Fibroblast of skin of left quadriceps (primary cell): ENCODE measurements at places on chromosomes 3 and 15.
A peak's percentile ranks its signal among the peaks of the same experiment; 100 is the strongest.

DNA sequence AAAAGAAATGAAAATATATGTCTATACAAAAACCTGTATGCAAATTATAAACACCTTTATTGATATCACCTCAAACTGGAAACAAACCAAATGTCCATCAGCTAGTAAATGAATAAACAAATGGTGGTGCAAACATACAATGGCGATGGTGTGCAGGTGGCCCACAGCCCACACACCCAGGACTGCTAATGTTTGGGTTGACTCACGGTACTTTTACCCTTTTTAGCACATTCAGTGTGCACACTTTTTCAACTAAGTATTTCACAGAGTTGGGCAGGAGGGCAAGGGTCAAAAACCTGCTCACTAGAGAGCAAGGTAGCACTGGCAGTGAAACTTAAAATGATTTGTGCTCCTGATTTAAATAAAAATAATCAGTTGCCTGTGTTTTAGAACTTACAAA, 123.1 kb upstream of the BHLHE40 start:
- DNase-seq: no peak

GRCh38 chr3:143242101-143242500, 122.5 kb downstream of the CHST2 start:
- DNase-seq: no peak

GRCh38 chr15:98076021-98076816, 115.7 kb downstream of the ARRDC4 start:
- no peak for DNase-seq

DNA sequence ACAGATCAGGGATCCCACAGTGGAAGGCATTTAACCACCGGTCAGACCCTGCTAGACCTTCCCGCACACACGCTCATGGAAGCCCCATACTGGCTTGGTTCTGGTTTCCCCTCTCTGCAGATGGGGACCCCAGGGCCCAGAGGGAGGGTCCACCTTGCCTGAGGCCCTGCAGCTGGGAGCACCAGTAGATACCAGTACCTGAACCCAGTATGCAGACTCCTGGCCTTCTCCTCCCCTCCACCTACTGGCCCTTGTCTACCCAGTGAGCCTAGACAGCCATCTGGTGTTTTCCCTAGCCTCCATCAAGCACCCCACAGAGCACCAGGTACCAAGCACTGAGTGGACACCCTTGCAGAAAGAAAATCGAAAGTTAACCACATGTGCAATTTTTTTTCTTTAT, 65.1 kb downstream of the MEGF11 start:
- no peak for DNase-seq

DNA sequence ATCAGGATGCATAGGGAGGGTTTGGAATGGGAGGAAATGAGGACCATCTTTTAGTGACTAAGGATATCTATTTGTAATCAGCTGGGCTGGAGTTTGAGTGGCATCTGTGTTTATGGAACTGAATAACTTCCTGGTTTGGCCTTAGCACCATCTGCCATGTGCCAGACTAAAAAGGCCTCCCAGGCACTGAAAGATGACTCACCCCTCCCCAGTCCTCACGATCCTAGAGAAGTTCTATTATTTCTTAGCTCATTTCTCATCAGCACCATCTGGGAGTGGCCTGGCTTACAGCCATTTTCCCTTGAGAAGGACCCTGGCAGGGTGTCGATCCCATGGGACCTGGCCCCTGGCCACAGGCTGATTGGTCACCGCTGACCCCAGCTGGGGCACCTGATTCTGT, 23.9 kb upstream of the CTXND1 start:
- DNase-seq: no peak

DNA sequence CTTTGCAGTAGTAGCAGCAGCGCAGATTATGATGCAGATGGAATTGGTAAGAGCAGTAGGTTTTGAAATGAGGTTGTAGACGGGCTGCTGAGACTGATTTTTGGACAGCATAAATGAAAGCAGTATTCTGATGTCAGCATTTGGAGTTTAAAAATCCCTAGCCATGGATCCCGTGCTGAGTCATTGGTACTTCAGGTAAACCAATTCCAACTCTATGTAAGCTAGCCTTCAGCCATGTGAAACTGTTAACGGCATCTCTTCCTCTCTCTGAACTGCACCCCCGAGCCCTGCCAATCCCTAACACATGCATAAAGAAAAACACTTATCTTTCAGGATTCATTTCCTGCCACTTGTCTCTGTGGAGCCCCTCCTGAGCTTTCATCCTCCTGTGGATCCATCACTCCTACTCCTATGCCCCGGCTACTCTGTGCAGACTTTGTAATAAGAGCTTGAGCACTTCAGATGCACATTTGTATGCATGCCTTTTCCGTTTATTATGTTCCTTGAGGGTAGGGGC, 119.0 kb downstream of the AKAP13 start:
- no peak for DNase-seq

DNA sequence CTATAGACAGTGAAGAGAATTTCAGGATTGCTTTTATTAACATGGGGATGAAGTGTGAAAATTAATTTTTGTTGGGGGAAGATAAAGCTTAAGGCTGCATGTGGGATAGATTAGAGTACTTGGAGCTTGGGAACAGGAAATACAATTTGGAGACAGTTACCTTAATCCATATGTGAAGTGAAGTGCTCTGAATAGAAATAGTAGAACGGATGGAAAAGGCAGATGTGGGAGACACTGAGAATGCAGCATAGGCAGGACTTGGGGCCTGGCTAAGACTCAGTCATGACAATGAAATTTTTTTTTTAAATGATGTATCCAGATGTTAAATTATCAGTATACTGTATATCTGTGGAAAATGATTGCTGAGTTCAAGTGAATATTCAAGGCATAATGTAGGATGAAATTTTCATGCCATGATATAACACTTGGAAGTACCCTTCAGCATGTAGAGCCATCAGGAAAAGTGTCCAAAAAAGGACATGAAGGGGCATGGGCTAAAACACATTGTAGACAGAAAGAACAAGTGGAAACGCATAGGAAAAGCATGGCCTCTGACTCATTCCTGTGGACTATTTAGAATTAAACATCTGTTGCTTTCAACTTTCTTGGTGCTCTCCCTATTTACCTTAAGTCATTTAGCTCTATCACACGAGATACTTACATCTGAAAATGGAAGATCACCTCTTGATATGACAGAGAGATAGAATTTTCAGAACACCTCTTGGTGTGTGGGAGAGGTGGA, 134.8 kb downstream of the RBMS3 start:
- DNase-seq: no peak

- DNase-seq: no peak
Observed at GRCh38 chr15:60328852-60329443, 68.8 kb downstream of the ANXA2 start.

DNA sequence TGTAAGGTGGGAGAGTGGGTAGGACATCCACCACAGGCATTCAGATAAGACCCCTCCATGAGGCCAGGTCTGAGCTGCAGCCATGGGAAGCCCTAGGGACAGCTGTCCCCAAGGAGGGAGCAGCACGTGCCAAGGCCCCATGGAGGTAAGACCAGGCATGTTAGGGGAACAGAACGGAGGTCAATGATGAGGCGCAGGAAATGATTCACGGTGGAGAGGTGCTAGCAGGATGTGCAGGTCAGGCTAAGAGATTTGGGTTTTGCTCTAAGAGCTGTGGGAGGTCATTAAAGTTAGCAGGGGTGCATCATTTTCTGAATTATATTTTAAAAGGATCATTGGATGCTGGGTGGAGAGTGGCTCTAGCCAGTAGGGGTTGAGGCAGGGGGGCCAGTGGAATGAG, 66.4 kb upstream of the SNRPA1 start:
- no peak for DNase-seq

- no peak for DNase-seq
Observed at GRCh38 chr3:172145031-172145686, 105.8 kb downstream of the FNDC3B start.

- no peak for DNase-seq
Observed at GRCh38 chr15:32117122-32117521, 86.8 kb downstream of the CHRNA7 start.

- no peak for DNase-seq
Observed at GRCh38 chr15:42138968-42139386, 17.5 kb downstream of the PLA2G4F start.

DNA sequence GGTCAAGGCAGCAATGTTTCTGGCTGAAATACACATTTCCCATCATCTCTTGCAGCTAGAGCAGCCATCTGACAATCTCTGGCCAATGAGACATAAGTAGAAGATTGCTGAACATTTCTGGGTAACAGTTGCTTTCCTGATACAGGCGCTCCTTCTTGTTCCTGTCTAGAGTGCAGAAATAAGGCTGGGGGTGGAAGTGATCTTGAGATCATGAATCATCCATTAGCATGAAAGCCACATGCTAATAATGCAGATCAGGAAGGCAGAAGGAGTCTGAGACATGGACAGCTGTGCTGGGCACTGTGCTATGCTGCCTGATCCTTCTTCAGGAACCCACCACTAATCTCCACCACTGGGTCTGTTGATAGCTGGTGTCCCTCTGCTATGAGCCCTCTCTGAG, 14.8 kb upstream of the TMEM108 start:
- no peak for DNase-seq

DNA sequence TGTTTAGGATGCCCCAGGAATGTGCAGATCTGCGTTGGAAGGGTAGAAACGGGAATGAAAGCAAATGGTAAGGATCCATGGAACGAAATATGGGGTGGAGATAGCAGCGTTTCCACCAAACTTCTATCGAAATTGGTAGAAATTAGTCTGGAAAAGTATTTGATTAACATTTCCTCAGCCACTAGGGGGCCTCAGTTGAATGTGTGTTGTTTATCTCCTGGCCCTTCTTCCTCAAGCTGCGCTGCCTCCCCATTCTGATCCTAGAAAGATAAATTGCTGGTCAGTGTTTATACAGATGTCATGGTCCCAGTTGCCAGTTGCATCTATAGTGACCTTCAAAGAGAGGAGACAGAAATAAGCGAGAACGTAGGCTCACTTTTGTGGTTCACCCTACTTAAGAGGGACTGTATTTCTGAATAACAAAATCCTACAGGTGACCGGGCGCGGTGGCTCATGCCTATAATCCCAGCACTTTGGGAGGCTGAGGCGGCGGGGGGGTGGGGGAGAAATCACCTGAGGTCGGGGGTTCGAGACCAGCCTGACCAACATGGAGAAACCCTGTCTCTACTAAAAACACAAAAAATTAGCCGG, 457.1 kb downstream of the SQOR start:
- peak; percentile 18 for DNase-seq

DNA sequence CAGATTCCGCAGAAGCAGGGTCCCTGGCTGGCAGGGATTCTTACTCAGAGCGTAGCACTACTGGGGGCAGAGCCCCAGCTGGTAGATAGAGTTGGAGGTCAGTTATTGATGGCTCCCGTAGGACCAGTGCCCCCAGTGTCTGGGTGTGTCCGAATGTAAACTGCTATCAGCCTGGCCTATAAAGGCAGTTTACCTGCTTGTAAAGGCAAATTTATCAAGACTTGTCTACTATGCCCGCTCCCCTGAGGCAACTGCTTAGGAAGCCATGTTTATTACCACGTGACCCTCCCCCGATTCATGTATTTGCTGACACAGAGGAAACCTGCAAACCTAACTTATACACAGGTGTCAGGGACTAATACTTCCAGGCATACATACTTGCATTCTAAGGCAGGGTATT, 607 bp upstream of the PPP1R14D start:
- DNase-seq: no peak

GRCh38 chr3:54873059-54874010, 54.5 kb downstream of the LRTM1 start:
- DNase-seq: no peak

GRCh38 chr3:170247875-170248274, 25.7 kb downstream of the PRKCI start:
- no peak for DNase-seq

- no peak for DNase-seq
Observed at GRCh38 chr3:51269466-51269865, 115.6 kb upstream of the MANF start.

DNA sequence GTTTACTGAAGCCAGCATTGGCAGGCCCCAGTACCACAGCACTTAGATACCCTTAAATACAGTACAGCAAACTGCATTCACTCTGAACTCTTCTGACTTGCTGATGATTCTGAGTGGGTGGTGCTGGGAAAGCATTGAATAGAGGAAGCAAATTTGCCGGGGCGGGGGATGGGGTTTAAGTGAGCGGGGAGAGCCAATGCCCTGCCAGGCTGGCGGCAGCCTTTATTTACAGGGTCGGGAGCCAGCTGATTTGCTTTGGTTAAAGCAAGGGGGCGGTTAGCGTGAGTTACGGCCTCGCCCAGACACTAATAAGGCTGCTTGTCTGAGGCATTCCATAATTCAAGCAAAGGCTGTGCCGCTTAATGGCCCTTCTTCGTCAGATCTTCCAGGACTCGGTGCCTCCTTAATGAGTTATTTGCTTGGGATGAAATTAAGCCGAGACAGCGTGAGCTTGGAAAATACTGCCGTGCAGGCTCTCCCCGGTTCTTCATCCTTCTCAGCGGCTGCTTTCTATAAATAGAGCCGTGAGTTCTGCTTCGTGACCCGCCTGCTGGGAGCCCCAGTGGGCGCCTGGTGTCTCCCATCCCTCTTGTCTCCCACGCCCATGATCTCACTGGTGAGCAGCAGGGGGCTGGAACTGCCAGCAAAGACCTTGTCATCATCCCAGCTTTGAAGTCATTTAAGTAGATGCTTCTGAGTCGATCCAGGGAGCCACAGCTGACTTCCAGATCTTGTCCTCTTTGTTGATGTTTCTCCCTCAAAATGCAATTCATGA, 25.8 kb downstream of the SPSB4 start:
- peak; percentile 9 for DNase-seq

DNA sequence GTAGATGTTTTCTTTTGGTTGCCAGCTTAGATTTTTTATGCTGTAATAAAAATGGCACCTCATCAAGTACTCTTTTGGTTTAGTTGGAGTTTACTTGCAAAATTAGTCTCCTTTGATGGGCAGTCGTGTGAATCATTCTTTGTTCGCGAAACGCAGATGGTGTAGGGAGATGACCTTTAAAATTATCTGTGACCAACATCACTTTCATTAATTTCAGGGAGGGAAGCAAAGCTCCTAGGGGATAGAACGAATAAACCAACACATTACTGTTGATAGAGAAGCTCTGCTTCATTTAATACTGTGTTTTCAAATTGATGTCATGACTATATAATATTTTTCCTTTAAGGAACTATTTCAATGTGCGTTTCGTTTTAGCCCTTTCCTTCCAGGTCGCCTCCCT, 67.4 kb downstream of the USP13 start:
- DNase-seq: no peak
